HS-5 (cell line): ENCODE measurements at places on chromosomes 1 and 21.

- no peak for DNase-seq
Measured at GRCh38 chr1:82703951-82704350, 903.2 kb downstream of the ADGRL2 start.

- DNase-seq = no peak
Measured at GRCh38 chr1:13823936-13824335, 123.9 kb downstream of the PRDM2 start.

GRCh38 chr1:169904834-169905233 is 11.1 kb upstream of the SCYL3 start:
- DNase-seq = no peak

DNA sequence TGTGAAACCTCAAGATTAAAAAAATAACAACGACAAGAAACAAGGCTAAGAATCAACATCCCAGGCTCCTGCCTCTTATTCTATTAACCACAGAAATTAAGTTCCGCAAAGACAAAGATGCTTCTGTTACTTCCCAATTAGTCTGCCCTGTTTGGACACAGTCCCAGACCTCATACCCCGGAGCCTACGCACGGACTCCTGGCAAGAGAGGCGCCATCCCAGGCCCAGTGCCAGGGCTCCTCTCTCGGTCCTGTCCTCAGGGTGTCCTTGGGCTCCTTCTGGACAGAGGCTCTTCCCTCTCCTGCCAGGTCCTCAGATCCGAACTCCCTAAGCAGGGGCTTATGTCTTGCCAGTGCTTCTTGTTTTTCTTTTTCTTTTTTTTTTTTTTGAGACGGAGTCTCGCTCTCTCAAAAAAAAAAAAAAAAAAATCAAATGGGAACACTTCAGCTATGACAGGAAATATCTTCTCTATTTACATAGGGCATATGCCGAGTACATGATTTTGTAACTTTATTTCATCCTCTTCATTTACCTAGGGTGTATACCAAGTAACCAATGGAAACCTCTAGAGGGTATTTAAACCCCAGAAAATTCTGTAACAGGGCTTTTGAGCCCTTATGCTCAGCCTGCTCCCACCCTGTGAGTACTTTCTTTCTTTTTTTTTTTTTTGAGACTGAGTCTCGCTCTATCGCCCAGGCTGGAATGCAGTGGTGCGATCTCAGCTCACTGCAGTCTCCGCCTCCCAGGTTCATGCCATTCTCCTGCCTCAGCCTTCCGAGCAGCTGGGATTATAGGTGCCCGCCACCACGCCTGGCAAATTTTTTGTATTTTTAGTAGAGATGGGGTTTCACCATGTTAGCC is 11.7 kb upstream of the ENO1 start:
- peak; percentile 89 for DNase-seq

- DNase-seq = no peak
Measured at GRCh38 chr1:233340966-233341516, 13.5 kb downstream of the MAP3K21 start.

GRCh38 chr1:155309423-155310021 is 856 bp downstream of the FDPS start:
- no peak for DNase-seq

DNA sequence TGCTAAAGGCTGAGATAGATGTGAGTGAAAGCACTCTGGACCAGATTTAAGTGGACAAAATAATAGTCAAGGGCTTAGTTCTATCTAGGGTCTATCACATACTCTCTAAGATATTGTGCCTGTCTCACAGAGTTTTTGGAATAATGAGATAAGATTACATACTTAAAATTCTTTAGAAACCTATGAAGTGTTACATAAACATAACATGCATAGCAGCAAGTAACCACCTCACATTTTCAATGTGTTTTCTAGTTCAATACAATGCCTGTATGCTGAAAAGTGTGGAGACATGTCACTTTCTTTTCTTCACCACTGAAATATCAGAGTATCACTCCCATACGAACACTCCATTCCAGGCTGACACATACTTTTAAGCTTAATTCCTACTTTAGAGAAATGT is 16.2 kb downstream of the SDCCAG8 start:
- no peak for DNase-seq

DNA sequence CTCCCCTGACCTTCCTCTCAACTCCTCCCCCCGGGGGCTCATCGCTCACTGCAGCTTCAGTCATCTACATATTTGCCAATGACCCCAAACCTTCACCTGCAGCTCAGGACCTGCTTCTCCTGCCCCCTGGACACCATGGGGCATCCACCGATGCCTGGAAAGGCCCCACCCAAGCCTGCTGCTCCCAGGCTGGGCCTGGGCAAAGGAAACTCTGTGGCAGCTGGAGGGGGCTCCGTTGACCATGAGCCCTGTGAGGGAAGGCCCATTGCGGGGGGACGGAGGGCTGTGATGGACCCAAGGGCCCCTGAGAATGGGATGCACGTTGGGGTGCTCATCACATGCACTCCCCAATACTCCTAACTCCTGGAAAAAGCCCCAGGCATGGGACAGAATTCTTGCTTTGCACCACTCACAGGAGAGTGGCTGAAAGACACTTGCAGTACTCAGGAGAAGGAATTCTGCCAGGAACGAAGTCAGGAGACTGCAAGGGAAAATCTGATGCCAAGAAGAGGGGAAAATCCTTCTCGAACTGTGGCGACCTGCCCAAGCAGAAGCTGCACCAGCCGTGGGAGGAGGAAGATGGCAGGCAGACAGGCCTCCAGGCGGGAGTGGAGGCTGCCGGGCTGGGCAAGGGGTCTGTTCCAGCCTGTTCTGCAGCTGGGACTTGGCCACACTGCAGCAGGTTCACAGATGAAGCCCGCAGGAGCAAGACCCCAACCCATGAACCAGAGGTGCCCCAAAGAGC is 18.4 kb downstream of the MATN1 start:
- no peak for DNase-seq

- peak; percentile 15 for DNase-seq
Measured at GRCh38 chr1:165671526-165671925, 26.8 kb downstream of the ALDH9A1 start.

DNA sequence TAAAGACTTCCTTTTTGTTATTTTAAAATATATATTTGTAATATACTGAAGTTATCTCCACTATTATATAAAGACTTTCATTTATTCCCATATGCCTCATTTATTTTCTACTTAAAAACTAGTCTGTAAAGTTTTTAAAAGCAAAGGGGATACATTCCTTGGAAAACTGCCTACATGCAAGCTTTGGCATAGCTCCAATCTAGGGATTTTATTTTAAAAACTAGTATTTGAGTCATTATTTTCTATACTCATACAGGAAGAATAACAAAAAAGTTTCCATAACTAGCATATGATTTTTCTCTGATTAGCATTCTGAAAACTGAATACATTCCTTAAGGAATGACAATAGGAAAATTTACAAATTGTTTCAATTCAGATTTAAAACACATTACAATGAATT is 88.9 kb downstream of the COL24A1 start:
- DNase-seq = no peak

DNA sequence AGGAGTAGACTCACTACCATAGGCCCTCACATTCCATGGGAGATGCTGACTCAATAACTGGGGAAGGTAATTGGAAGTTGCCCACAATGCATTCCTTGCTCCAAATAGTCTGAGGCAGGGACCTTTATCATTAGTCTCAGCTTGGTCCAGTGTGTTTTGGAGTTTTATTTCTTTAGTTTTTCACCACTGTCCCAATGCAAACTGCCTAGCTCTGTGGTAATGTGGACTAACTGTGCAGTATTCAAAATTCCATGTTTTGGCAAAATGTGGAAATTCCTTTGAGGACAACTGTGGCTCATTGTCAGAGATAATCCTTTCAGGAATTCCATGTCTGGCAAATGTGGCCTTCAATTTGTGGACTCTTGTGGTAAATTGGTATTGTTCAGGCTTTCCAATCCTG is 78.1 kb upstream of the PAPPA2 start:
- no peak for DNase-seq

DNA sequence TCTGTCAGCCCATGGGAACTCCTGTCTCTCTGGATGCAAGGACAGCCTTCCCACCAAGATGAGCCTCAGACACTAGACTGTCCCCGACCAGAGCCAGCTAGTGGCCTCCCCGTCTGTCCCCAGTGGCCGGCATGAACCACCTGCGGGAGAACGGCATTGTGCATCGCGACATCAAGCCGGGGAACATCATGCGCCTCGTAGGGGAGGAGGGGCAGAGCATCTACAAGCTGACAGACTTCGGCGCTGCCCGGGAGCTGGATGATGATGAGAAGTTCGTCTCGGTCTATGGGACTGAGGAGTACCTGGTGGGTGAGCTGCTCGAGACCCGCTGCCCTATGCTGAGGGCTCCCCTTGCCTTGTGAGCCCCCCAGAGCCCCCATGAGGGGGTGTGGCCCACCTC is 5.8 kb downstream of the IKBKE start:
- DNase-seq = no peak

- no peak for DNase-seq
Measured at GRCh38 chr1:150596976-150597375, 17.6 kb upstream of the MCL1 start.

DNA sequence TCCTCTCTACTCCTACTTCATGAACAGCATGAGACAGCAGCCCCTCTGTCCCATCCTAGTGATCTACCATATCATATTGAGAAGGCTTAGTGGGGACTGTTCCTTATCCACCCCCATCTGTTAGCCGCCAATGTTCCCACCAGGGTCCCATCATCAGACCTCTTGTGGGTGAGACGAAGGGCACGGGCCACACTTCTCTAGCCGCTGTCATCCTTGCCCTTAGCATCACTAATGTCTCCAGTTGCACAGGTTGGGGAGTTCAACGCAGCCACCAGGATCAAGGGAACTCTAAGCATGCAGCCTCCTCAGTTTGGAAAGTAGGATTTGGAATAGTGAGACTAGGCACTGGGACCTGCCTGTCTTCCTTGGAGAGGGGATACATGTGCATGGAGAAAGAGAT is 20.1 kb downstream of the INKA2 start:
- DNase-seq = no peak
